ENCODE measurements at places on chromosomes 12 and 14.

DNA sequence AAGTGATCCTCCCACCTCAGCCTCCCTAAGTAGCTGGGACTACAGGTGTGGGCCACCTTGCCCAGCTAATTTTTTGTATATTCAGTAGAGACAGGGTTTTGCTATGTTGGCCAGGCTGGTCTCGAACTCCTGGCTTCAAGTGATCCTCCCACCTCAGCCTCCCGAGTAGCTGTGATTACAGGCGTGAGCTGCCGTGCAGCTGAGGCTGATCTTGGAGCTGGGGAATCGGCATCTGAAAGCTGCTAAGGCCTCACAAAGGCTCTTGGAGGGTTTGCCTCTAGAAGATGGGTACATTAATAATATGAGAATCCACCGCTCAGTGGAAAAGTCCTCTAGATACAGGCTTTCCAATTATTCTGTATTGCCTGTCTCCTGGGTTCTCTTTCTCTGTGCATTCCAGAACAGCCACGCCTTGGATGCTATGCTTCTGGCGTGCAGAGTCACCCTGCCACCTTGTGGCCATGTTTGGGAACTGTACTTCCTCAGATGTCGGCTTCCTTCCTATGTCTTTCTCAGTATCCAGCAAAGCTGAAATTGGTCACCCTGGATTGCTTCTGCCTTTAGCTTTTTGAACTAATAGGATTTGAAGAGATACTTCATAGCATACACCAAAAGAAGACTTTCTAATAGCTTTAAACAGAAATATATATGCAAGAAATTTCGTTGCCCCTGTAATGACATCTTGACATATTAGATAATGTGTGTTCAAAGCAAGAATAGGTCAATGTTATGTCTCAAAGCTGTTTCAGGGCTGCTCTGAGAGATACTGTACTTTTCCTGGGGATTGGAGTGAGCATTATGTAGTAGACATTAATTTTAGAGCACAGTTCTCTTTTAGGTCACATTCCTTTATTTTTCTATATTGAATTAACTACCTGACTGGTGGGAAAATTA, 75.4 kb downstream of the SNAPC1 start:
- peak; percentile 69 for DNase-seq

GRCh38 chr12:12323118-12323517, 26.9 kb downstream of the MANSC1 start:
- no peak for DNase-seq

GRCh38 chr14:39472078-39472477, 39.8 kb upstream of the FBXO33 start:
- DNase-seq: no peak

DNA sequence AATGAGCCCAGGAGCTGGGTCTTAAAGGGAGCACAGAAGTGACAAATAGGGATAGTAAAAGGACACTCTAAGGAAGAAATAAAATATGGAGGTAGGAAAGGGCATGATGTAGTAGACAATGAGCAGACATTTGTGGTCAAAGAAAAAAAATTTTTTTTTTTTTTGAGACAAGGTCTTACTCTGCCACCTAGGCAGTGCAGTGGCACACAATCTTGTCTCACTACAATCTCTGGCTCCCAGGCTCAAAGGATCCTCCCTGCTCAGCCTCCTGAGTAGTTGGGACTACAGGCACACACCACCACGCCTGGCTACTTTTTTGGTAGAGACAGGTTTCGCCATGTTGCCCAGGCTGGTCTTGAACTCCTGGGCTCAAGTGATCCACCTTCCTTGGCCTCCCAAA, 8.5 kb downstream of the FKBP3 start:
- no peak for DNase-seq

GRCh38 chr12:74614426-74614825, 76.8 kb downstream of the ATXN7L3B start:
- no peak for DNase-seq

DNA sequence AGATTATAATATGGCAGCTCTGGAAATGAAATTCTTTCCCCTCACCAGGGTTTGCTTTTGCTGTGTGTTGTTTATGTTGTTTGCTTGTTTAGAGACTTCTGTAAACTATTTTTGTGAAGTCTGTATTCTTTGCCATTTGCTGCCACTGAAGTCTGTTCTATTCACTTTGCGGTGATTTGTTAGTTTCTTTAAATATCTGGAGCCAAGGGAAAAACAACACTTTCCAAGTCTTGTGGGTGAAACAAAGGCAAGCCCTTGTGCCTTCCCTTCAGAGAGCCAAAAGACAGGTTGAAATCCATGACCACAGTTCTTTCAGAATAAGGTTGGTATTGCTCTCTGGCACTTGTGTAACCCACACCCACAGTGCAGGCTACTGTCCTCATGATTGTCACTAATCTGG, 59.5 kb upstream of the RNU6-7 start:
- DNase-seq: no peak

GRCh38 chr14:70706177-70706576, 64.5 kb downstream of the TTC9 start:
- DNase-seq: no peak

GRCh38 chr12:85509081-85509856, 229.2 kb downstream of the ALX1 start:
- no peak for DNase-seq

DNA sequence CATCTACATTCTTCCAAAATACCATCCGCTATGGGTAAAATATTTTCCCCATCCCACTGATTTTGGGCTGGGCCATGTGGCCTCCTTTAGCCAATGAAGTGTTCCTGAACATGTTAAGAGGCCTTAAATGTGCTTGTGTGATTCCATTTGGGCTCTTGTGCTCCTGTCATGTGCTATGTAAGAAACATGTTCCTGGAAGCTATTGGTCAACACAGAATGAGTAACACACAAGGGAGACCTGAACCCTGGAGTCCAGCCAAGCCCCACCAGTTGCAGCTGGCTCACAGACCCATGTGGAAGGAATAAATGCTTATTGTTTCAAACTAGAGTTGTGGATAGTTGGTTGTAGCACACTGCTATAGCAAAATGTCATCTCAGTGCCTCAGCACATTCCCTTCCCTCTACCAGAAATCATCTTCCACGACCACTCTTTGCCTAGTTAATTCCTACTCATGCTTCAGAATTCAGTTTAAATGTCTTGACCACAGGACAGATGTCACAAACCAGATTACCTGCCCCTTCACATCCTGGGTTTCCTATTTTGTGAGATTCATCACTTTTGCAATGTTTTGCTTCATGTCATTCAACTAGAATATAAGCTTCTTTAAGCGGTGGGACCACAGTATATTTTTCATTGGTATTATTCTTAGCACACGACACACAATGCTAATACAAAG, 217.3 kb upstream of the EEA1 start:
- no peak for DNase-seq

- no peak for DNase-seq
Observed at GRCh38 chr12:6759741-6760140, 6.4 kb upstream of the PTMS start.

DNA sequence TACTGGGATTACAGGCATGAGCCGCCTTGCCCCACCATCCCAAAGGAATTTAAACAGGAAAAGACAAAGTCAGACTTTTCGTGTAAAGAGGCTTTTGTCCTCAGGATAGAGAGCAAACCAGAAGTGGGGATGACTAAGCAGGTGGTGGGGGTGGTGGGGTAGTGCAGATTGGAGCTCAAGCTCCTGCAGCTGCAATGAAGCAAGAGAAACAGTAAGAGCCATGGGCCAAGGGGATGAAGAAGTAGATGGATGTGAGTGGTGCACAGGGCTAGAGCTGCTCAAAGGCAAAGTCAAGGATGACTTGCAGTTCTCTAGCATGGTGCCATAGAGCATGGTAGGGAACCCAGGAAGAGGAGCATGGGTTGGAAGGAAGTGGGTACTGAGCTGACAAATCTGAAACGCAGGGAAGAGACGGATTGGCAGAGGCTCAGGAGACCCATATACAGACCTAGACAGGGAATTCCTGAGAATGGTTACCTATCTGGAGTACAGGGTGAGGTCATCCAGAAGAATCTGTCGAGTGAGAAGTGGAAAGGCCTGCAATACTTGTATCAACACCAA, 11.4 kb upstream of the RNF34 start:
- no peak for DNase-seq

- DNase-seq: no peak
Observed at GRCh38 chr12:34051486-34051885, 29.2 kb downstream of the ALG10 start.
